ENCODE measurements at places on chromosomes 5 and 9.

DNA sequence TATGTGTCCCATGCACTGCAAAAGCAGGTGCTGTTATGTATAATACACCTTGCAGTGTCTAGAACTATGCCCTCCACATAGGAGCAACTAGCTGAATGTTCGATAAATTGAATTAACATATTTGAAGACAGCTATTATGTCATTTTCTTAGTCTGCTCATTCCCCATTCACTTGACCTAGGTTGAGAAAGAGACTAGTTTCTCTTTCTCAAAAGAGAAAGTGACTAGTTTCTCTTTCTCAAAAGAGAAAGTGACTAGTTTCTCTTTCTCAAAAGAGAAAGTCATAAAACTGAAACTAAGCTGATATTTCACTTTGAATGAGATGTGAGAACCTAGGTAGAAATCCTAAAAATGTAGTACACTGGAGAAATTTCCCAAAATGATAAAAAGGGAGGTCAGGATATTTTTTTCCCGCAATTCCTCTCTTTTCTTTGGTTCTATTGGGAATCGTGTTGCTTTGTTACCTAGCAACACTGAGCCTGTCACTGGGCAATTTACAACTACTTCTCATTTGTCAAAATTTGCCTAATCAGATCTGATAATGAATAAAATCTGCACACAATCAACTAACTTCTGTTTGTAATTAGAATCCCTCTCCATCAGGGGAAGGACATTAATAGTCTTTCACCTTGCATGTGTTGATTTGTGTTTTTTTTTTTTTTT is 132.0 kb upstream of the GRIA1 start:
- peak; percentile 14 for DNase-seq

DNA sequence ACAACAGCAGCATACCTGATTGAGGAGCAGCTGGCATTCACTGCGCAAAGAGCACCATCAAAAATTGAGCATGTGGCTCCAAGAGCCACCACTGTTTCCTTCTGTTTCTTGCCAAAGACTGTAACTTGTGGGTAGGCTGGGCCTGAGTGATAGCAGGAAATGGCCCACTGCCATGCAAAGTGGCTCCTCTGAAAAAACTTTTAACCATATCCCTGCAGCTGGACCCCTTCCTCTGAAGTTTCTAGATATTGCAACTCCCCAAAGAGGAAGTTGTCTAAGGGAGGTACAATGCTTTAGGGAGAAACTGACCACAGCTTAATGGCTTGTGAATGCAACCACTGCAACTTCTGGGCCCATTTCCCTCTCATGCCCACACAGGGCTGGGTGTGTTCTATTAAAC is 355.4 kb upstream of the PDE4D start:
- DNase-seq: no peak

GRCh38 chr5:15007646-15008045 is 136.1 kb upstream of the ANKH start:
- DNase-seq: no peak

- DNase-seq: no peak
Observed at GRCh38 chr9:88025411-88026117, 51.2 kb upstream of the CDK20 start.

GRCh38 chr9:133763272-133764183 is 25.4 kb upstream of the SARDH start:
- DNase-seq: no peak

DNA sequence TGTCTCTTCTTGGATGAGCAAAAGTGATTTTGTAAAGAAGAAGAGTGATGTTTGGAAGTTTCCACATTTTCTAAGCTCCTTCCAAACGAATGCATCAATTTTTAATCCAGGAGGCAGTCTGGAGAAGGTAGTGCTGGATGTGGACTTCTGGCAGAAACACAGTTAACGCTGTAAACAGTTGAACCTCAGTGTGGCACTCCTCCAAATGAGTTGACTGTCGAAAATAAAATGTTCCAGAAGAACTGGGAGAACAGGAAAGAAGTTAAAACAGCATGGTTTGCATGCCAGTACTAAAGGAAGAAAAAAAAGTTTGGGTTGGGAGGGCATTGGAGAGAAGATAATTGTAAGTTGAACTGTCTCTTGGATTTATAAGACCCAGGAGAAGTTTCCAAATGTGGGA is 6.5 kb downstream of the ZNF462 start:
- DNase-seq: no peak

- DNase-seq: no peak
Observed at GRCh38 chr9:75891277-75891741, 836 bp downstream of the PCSK5 start.

- no peak for DNase-seq
Observed at GRCh38 chr9:77968506-77968905, 63.1 kb downstream of the GNAQ start.

- no peak for DNase-seq
Observed at GRCh38 chr9:129637673-129638439, 4.1 kb downstream of the ASB6 start.

GRCh38 chr5:171312129-171312974 is 3.3 kb downstream of the TLX3 start:
- DNase-seq: no peak

- no peak for DNase-seq
Observed at GRCh38 chr9:38107811-38108304, 38.8 kb upstream of the SHB start.

- DNase-seq: no peak
Observed at GRCh38 chr9:30035761-30036160, 2348.7 kb upstream of the ACO1 start.

- no peak for DNase-seq
Observed at GRCh38 chr9:83185488-83186154, 122.7 kb upstream of the RASEF start.

GRCh38 chr5:223791-224190 is 5.7 kb downstream of the SDHA start:
- DNase-seq: no peak

DNA sequence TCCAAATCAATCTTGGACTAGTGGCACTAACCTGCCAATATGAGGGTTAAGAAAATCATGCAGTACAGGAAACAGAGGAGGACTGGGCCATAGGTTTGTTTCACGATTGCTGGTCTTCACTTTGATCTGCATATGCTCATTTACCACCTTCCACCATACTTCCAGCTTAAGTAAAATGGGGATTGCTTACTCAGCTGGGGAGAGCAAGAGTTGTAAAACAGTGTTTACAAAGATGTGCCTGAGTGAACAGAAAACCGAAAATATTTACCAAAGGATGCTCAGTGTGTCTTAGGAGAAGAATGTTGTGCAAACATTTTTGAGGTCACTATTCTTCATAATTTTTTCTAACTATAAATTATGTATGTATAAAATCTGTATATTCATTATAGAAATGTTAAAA is 65.1 kb upstream of the DNAH5 start:
- no peak for DNase-seq

DNA sequence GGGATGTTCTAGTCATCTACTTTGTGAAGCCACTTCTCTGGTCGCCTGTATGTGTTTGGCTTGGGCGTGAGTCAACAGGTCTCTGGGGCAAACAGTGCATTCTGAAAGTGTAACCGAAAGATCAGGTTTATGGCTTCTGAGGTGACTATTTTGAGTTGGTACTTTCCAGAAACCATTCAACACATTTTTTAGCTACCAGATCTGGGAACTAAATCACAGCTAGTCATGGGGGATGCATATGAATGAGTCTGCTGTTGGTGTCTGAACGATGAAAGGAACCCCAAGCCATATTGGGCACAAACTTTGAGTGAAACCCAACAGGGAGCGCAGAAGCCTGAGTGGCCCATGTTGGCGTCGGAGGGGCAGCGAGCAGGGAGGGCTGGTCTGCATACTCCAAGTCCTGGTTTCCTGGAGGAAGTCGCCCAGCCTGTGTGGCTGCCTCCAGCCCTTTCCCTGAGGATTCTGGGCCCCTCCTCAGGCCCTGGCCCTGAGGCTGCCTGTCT is 35.3 kb downstream of the UBE2QL1 start:
- DNase-seq: peak; percentile 86

DNA sequence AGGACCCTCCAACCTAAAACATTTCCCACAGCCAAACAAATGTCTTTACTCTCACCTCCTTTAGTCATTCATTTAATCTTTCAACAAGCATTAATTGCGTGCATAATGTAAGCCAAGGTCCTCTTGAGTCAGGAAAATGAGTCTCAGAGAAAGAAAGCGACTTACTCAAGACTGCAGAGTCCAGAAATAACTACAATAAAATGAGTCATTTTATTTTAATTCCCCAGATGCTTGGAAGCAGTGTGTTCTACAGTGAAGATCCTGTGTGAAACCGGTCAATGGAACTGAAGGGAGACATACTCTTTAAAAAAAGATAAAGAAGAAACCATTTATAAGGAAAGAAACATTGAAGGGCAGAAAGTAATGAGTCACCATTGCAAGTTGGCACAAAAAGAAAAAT is 513.7 kb downstream of the CDK5RAP2 start:
- no peak for DNase-seq

DNA sequence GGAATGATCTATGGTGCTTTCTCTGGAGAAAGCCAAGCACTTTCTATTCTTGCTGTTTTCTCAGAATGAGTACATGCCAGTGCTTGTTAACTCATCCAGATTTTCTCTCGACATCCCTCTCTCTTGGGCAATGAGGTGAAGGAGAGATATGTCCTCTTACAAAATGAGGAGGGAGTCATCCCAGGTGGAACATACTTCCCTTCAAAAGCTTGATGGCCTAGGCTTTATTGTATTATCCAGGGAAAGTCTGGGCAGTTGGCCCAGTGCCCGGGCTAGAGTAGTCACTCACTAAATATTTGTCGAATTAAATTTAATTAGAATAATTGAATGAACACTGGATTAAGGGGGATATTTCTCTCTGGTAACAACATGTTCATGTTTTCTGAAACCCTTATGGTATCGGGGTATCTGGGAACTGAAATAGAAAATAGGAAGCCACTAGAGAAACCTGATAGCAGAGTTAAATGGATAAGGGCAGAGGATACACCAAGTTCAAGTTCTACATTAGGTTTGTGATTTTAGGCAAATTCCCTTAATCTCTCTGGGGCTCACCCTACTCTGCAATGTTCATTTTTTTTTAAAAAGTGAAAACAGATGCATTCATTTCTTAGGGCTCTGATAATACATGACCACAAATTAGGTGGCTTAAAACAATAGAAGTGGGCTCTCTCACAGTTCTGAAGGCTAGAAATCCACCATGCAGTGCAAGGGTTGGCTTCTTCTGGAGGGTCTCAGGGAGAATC is 99.6 kb downstream of the LIFR start:
- DNase-seq: no peak

DNA sequence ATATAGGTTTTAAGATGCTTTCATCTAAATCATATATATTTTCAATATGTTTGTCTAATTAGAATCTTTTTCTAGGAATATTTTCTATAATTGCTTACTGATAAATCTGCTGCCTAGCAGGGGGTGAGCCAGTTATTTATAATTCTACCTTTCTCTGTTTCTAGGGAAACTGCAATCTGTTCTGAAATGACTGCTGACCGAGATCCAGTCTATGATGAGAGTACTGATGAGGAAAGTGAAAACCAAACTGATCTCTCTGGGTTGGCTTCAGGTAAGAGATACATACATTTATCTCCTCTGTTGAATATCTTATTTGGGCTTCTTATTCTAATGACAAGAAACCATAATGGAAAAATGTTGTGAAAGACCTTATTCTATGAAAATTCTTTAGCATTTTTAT is 127.3 kb downstream of the XRCC4 start:
- DNase-seq: peak; percentile 17

- no peak for DNase-seq
Observed at GRCh38 chr9:7186175-7186574, 428.4 kb downstream of the KDM4C start.

DNA sequence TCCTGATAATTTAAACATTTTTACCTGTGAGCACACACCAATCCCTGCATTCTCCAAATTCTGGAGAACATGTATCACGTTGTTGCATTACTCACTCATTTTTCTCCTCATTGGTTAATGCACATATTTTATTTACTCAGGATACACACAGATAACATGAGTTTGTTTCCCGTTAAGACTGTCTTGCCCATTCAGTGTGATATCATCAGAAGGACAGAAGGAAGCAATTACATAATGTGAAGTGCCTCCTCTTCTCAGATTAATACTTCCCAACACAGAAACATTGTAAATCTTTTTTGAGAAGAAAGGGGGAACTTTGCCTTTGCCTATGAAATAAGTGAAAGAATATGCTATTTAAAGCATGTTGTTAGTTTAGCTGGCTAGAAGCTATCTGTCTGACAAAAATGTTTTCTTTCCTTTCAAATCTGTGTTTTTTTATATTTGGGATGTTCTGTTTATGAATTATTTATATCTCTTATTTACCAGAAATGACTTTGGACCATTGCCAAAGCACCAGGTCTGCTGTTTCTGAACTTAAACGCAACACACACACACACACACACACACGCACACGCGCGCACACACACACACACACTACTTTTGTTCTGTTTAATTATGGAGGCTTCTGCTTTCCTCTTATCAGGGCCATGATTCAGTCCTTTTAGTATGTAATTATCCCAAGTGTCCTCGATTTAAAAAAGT is 186.5 kb downstream of the CHSY3 start:
- no peak for DNase-seq

GRCh38 chr9:85431339-85432102 is 310.2 kb downstream of the AGTPBP1 start:
- no peak for DNase-seq

DNA sequence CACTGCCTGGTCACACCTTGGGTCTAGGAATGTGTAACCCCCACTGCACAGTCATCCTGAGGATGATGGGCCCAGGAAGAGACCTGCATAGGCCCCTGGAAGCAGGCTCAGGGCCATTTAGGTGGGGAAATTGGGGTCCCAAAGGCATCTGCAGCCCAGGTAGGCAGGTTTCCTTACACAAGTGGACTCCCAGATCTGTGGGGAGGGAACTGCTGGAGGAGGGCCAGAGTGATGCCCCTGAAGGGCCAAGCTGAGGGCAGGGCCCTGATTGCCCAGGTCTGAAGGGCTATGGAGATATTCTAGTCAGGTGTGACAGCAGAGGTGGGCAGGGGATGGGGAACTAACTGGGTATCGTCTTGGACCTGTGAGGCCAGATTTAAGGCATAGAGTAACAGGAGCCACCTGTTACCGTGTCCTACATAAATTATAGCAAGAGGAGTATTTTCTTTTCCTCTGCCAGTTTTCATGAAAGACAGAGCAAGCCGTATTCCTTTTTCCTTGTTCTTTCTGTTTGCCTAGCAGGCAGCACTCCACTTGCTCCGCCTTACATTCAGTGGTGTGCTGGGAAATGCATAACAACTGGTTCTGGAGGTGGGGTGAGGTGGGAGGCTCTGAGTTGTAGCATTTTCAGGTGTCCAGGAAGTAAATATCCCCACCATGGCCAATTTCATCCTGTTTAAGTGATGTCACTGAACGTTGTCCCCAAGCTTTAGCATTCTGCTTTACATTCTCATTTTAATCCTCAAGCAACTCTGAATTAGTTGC is 41.3 kb downstream of the PPARGC1B start:
- DNase-seq: no peak

- DNase-seq: no peak
Observed at GRCh38 chr5:132388244-132389050, 18.9 kb downstream of the SLC22A5 start.

DNA sequence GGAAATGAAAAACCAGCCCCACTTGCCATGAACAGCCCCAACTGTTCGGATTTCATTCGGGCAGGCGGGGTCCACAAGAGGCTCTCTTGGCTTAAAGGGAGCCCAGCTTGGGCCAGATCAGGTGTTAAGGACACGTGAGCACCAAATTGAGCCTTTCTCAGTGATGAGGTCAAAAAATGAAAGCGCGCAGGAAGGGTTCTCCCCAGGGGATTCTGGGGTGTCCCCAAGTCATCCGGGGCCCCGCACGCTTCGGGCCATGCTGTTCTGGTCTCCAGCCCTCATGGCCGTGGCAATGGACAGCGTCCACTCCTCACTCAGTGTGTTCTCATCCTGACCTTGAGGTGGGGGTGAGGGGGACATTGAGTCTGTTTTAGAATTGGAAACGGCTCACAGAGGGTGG is 10.9 kb downstream of the AK1 start:
- DNase-seq: no peak

Data from GM13977 (cell line).